ENCODE measurements at places on chromosomes 2 and 18.

DNA sequence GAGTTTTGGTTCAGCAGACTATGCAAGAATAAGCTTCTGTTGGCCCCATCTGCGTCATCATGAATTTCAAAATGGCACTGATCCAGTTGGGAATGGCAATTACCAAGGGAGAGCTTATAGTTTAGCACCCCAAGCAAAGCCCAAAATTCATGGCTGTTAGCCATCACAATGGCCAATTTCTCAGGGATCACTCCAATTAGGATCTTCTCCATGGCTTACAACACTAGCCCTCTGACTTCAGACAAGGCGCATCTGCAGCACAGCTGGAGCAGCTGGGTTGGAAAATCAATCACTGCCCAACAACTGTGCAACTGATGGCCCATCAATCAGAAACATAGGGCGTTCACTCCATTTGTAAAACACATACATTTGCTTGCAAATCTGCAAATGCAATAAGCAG is 273.6 kb downstream of the SRBD1 start:
- DNase-seq = no peak

- no peak for DNase-seq
Measured at GRCh38 chr2:30113617-30114293, 33.1 kb upstream of the YPEL5 start.

- DNase-seq = no peak
Measured at GRCh38 chr18:12408247-12408869, 629 bp downstream of the PRELID3A start.

DNA sequence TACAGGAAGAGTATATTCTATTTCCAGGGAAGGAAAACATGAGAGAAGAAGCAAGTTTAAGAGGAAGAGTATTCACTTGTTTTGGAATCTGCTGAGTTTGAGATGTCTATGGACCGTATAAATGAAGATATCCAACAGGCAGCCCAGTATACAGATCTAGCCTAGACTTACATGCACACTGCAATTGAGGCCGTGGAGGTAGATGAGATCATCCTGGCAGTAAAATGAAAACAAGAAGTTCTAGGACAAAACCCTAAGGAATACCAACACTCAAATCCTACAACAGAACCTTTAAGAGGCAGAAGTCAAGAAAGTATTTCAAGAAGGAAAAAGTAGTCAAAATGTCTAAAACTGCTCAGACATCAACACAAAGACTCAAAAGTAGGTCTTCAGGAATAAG is 16.0 kb downstream of the GRB14 start:
- DNase-seq = no peak
